Activated naive CD8-positive, alpha-beta T cell treated with anti-CD3 and anti-CD28 coated beads for 36 hours (primary cell): ENCODE measurements at places on chromosomes 6 and 20. TPM values are rescaled to one million over a fixed set of nuclear protein-coding genes. Genes with fewer than 3 reads are reported as not detected.

DNA sequence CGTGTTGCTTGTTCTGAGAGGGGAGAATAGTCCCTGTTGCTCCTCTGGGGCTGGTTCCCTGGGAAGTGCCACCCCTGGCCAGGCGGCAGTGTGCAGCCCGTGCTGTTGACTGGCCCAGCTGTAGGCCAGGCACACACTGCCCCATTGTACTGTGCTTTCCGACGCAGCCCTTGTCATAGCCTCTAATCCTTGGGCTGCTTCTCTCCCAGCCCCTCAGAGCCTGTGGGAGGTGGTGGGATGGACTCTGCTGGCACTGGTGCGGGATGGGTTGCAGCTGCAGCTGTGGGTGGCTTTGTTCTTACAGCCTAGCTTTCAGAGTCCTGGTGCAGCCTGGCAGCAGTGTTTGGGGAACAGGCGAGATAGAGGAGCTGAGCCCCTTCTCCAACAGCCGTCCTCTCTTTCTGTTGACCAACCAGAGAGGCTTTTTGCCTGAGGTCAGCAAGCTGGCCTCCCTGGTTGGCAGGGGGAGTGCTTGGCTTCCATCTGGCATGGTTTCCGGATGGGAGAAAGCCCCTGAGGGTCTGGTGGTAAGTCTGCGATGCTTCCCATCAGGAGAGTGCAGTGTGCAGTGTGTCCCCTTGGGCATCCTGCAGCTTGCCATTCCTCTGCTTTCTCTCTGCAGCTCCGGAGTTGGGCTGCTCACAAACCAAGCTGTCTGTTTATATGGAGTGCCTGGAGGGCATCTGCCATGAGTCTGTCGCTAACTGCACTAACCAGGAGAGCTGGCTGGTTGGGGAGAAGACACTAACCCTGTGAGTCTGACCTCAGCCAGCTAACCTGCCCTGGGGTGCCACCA is 12.1 kb downstream of the TJAP1 start:
- no peak for DNase-seq
- H3K4me3 ChIP-seq = no peak overlapping the region

- H3K4me3 ChIP-seq = no peak overlapping the region
- H3K4me1 ChIP-seq = no peaks in the 10 kb centered on the region
- no peak for DNase-seq
These were observed 32.9 kb downstream of the RNF217 start for GRCh38 chr6:124995131-124995530.

GRCh38 chr20:4714818-4715217 is 6.9 kb upstream of the PRND start:
- peaks cover 4% of the 10 kb centered on the region for H3K27me3 ChIP-seq
- no peaks in the 10 kb centered on the region for H3K36me3 ChIP-seq
- H3K4me3 ChIP-seq = no peak overlapping the region
- H3K4me1 ChIP-seq = peaks cover 7% of the 10 kb centered on the region
- DNase-seq = no peak
- no peak overlapping the region for H3K27ac ChIP-seq

GRCh38 chr6:90583179-90583835 is 3.6 kb downstream of the MAP3K7 start:
- peak overlapping the region; percentile 46 for H3K4me3 ChIP-seq
- peak overlapping the region; percentile 66 for H3K27ac ChIP-seq
- peaks cover 6% of the 10 kb centered on the region for H3K36me3 ChIP-seq

Gene ADGRF4
- not detected for total RNA-seq
